Effector CD4-positive, alpha-beta T cell (primary cell): ENCODE measurements at places on chromosomes 16 and 17.

DNA sequence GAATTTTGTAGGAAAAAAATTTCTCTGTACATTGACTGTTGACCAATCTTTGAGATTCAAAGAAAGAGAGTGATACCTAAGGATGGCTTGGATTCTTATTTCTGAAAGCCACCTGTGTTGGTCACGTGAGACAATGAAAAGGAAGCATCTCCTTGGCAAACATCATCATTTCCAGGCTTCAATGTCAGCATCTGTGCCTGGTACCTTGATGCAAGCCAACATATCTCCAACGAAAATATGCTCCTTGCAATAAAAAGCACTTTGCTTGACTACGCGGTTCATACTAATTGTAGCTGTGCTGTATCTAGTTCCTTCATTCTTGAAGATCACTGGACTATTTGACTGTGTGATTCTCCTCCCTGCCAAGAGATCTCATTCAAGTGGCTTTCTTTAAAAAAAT, 503.4 kb upstream of the PSMD7 start:
- no peak for DNase-seq

DNA sequence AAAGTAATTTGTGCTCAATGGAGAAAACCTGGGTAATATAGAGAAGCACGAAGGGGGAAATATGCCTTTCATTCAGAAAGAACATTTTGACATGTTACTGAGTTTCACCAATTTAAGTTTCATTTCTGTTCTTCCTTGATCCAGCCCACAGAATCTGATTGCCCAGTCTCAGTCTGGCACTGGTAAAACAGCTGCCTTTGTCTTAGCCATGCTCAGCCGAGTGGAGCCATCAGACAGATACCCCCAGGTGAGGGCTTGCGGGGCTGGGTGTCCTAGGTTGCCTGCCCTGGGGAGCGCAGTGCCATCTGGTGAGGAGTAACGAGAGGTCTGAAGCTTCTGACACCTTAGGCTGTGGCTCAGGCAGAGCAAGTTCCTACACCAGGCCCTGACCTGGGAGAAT, 17.7 kb downstream of the DDX19A start:
- DNase-seq: no peak

DNA sequence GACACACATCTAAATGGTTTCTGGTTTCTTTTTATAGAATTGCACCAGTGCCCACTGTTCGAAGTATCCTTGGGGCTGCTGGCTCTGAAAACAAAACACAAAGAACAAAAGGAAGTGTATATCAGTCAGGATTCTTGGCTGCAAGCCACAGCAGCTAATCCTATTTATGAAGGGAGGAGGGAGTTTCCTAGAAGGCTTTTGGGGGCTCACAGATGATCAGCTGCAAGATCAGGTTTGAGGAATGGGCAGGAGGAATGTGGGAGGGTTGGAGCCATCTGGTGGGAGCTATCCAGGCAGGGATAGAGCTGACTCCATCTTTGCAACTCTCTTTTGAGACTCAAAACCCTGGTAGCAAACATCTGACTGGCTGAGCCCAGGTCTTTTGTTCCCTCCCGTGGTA, 118.3 kb upstream of the EEF2KMT start:
- DNase-seq: no peak

GRCh38 chr16:54066451-54067105, 220.0 kb downstream of the IRX3 start:
- DNase-seq: no peak

GRCh38 chr17:10224582-10225195, 26.3 kb upstream of the GAS7 start:
- no peak for DNase-seq

GRCh38 chr17:40291281-40291664, 3.6 kb downstream of the CDC6 start:
- DNase-seq: no peak

- DNase-seq: no peak
These were observed 26.9 kb downstream of the AP1G1 start for GRCh38 chr16:71781741-71782140.

DNA sequence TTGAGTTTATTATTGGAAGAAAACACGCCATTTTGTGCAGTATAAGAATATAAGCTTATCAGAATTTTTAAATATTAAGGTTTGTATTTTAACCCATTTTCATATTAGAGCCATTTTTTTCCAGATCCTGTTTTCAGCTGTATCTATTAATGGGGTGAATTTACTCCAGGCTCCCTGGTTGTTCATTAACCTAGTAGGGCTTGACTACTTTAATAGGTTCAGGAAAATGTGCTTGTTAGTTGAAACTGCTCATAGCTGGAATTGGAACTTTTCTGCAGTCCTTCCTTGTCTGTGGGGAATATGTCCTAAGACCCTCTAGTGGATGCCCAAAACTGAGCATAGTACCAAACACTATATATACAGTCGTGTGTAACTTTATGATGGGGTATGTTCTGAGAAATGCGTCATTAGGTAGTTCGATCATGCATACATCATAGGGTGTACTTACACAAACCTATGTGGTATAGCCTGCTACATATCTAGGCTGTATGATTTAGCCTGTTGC, 28.0 kb downstream of the NFAT5 start:
- no peak for DNase-seq

DNA sequence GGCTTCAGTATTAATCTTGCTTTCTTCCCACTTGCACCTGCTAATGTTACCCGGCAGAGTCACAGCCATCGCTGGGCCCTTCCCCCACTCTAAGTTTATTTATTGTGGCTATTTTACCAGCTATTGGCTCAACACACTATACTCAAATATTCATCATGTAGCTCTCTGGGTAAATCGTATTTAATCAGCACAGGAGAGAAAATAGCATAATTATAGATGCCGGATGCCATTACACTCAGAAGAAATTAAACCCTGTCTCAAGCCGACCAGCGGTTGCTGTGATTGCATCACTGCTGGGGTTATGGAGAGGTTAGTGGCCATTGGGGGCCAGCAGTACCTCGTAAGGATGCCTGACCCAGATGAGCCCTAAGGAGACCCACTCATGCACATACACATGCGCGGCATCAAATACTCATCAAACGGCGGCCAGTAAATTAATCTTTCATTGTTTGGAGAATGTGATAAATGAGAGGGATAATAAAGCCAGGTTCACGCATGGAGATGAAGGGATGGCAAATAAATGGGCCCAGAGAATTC, 269.5 kb upstream of the ZFHX3 start:
- DNase-seq: no peak

- DNase-seq: no peak
These were observed 21.7 kb downstream of the AXIN2 start for GRCh38 chr17:65539630-65540266.

- peak; percentile 55 for DNase-seq
These were observed 107.6 kb downstream of the SPECC1 start for GRCh38 chr17:20116683-20117309.

DNA sequence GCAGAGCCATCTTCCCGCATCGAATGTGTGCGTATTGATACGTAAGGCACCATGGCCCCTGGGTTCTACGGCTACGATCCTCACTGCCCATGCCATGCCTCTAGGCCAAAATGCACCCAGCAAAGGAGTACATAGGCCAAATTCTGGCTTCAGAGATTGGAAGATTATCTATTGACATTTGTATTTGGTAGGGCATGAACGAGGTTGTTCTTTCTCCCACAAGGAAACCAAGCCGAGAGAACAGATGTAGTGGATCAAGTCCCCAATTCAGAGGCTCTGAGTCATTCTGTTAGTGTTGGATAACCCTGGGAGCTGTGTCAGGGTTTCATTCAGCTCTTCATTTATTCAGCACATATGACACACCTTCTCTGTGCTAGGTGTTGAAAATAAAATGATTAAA, 36.5 kb downstream of the HOXB1 start:
- no peak for DNase-seq

DNA sequence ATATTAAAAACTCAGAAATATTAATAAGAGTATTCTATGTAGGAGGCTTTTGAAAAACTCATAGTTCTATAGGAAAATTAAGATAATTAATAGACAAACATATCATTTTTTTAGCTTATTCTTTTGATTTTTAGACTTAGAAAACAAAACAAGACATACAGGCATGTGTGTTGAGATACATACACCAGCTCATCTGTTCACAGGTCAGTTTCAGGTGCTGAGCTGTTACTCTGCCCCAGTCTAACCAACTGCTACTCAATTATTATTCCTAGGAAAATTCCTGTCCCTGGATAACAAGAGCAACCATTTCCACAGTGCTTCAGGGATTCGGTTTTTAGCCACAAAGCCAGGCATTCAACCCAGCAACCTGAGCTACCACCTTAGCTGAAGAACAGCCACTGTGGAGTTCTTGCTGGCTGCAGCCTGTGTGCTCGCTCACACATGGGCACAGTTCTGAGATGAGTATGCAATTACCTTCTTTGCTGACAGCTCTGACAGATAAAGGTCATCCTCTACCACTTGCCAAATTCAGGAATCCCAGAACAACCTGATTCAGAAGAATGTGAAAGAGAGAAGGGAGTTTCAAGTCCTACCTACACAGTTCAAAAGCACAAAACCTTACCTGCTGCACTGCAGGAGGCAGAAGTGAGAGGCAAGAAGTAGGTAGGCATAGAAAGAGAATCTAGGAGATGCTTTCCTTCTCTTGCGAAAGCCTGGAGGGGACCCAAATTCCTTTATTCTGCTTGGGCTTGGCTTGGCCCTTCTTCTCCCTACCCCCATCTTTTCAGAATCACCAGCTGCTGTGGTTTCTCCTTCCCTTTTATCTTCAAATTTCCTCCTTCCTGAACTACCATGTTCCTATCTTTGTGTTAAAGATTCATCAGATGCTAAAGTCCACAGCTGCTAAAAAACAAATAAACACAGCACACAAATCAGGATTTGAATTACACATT, 62.7 kb downstream of the TEX2 start:
- no peak for DNase-seq

- no peak for DNase-seq
These were observed at the start of gene CHRNB1 for GRCh38 chr17:7444682-7445618. TSS of gene CHRNB1 (plus strand) at chr17:7445061. CDS start at chr17:7445128, 67 bp downstream.

DNA sequence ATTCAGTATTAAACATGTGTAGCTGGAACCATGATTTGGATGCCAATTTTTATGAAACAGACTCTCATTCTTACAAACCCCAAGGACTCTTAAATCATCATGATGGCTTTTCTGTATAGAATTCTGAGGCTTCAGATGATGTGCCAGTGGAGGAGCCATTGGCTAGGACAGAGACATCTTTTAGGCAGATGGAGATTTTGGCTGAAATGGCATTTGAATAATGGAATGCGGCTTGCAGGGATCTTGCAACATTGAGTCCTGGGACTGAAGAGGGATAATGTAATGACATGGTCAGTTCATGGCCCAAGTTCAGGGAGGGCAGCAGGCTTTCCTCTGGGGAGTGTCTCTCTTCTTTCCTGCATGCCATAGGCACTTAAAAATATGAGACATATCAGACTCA, 172.4 kb downstream of the ABCA8 start:
- no peak for DNase-seq

DNA sequence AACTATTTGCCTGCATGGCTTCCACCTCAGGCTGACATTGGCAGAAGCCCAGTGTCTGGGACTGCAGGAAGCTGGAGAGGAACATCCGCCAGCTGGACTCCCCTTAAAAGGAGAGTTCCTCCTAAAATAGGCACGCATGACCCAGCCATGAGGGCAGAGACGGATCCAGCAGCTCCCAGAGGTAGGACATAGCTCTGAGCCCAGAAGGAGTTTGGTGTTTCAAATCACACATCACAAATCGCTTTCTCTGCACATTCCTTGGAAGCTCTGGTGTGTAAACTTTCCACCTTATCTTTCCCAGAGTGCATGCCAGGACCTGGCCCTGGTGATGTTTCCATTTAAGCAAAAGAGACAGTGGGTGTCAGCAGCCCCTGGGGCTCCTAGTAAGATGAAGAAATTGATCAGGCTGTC, 231.1 kb upstream of the CDH5 start:
- no peak for DNase-seq

GRCh38 chr17:3865176-3865575, 19.1 kb upstream of the NCBP3 start:
- DNase-seq: no peak

- no peak for DNase-seq
These were observed 1.6 kb upstream of the ATP6V0C start for GRCh38 chr16:2511996-2512734.

DNA sequence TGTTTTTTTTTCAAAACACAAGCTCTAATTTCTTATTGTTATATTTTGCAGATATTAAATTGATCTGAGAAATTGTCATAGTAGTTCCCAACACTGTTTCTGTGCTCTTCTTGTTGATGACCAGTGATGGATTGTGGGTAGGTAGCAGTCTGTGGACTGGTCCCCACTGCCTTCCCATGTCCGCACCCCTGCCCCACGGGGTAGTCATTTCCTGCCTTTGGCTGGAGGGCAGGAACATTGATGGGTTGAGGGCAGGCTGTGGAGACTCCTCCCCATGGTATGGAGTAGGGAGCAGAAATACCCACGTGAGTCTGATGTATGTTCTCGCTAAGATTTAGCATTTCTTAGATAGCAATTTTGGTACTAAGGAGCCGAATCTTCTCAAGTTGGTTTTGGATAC, 762.0 kb downstream of the CDH8 start:
- DNase-seq: no peak

- no peak for DNase-seq
These were observed 1.2 kb upstream of the IGSF6 start for GRCh38 chr16:21653571-21653970.

DNA sequence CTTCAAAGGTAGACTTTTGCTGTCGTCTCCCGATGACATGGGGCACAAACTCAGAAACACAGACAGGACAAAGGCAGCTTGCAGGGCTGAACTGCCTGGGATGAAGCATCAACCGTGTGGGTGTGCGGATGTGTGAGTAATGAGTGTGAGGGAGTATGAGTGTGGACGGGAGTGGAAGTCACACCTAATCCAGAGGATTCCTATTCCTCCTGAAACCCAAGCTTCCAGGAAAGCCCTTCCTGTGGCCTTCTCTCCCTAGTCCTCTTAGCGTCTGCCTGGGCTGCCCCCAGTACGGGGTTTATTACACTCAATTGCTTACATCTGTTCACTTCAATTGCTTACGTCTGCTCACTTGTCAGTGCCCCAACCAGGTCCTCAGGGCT, 2.3 kb upstream of the IL4R start:
- no peak for DNase-seq

DNA sequence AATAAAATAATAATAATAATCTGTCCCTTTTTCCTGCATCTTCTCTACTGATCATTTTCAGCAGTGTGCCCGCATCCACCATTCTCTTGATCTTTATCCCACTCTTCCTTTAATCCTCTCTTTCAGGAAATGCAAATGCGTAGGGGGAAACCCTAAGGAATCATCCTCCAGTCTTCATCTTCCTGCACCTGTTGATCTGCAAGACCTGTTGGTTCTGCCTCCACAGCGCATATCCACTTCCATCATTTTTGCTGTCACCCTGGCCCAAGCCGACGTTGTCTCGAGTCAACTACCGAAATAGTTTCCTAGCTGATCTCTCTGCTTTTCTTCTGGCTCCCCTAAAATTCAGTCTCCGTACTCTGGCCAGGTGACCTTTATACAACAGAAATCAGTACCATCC, 24.5 kb downstream of the ADORA2B start:
- DNase-seq: no peak

GRCh38 chr17:63676584-63676983, 23.3 kb downstream of the LIMD2 start:
- DNase-seq: no peak

- no peak for DNase-seq
These were observed 488 bp upstream of the SEBOX start for GRCh38 chr17:28365487-28365886.
